T-helper 2 cell (primary cell): ENCODE measurements at places on chromosomes 5 and 9.
A peak's percentile ranks its signal among the peaks of the same experiment; 100 is the strongest.

DNA sequence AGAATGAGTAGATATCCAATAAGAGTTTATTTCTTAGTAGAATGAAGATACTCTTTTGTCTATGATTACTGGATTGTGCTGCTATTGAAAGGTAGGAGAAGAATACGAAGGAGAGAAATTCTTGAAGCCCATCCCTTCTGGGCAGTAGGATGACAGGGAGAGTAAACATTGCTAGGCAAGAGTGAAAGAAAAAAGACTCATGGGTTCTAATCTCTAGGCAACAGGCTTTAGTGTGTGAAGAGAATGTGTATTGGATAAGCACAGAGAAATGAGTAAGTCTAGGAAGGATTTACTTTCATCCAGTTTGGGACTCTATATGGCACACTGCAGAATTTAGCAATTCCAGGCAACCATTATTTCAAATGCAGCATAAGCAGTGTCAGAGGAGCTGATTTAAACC lies 216.0 kb downstream of the GABRG2 start:
- DNase-seq: no peak

- no peak for DNase-seq
These were observed 39.3 kb downstream of the PTCH1 start for GRCh38 chr9:95477441-95477840.

DNA sequence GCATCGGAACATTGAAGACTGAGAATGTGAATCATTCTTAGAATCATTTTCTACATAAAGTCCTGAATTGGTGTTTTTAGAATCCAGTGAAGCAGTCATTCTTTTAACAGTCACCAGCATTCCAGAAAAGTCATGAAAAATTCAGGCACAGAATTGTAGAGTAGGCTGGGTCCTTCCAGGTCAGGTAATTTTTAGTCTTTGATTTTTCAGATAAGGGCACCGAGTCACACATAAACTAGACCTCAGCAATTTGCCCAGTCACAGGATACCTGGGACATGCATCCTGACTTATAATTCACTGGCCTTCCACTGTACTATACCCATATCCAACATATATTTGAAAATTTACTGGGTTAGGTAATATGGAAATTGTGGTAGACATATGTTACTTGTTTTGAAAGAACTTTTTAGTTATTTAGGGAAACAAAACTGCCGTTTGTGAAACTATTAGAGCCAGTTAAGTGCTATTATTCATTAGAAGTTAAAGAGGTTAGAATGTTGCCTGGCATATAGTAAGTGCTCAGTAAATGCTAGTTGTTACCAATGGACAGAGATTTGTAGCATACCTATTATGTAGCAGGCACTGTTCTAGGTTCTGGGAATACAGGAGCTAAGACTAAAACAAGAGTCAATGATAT lies 10.9 kb downstream of the MAN2A1 start:
- no peak for DNase-seq

DNA sequence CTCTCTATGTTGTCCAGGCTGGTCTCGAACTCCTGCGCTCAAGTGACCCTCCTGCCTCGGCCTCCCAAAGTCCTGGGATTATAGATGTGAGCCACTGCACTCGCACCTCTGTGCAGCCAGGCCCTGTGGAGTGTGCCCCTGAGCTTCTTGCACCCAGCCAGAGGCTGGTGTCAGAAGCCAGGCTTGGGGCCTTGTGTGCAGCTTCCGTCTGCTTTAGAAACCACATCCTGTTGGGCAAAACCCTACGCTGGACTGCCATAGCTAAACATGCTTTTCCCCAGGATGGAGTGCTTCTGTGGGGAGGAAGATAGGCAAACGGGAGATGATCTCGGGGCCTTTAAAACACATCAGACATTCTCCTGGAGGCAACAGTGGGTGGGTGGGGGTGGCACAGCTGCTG lies 40.1 kb downstream of the PRRT1B start:
- no peak for DNase-seq

GRCh38 chr5:172630482-172630881 lies 10.6 kb upstream of the NEURL1B start:
- DNase-seq: no peak

- no peak for DNase-seq
These were observed 25.6 kb downstream of the KCNN2 start for GRCh38 chr5:114387433-114387832.

- DNase-seq: no peak
These were observed 64.6 kb upstream of the SHISAL2B start for GRCh38 chr5:64625678-64626077.

DNA sequence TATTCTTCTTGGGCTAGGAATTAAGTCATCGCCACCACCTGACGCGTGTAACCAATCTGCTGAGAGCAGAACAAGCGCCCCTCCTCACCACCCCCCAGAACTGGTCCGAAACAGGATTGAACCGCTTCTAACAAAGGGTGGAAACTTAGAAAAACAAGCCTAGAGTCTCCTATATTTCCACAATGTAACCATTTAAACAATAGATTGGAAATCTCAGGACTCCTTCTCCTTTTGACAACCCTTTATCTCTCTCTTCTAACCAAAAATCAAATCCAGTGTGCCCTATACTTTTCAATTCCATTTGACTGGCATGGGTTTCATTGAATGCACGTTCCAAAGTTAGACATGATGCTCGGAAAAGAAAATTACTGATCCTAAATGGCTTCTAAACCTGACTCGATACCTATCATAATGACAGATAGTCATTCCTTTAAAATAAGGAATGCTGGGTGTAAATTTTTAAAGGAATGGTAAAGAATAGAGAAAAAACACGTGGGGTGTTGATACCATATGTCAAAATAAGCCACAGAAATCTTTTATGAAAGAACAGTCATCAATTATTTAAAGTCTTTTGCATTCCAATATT lies 1.2 kb downstream of the ARRDC3 start:
- peak; percentile 97 for DNase-seq

- DNase-seq: no peak
These were observed 109.8 kb downstream of the SERINC5 start for GRCh38 chr5:80146046-80146445.

GRCh38 chr5:8844206-8844605 lies 701.7 kb downstream of the SEMA5A start:
- DNase-seq: no peak

DNA sequence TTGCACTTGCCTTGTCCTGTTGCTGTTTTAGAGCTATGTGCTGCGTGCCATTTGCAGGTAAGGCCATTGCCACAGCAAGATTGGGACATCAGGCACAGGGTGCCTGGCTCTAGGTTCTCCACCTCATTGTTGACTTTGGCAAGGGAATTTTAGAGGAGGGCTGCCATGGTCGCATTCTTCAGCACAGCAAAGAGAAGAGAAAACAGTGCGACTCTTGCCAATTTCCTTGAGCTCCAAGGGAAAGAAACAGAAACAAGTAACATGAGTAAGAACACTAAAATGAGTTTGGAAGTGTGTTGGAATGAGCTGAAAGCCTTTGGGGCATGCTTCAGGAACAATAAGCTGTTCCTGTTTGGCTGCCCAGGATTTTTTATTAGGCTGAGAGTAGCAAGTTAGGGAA lies 188.1 kb upstream of the IL12B start:
- DNase-seq: no peak

DNA sequence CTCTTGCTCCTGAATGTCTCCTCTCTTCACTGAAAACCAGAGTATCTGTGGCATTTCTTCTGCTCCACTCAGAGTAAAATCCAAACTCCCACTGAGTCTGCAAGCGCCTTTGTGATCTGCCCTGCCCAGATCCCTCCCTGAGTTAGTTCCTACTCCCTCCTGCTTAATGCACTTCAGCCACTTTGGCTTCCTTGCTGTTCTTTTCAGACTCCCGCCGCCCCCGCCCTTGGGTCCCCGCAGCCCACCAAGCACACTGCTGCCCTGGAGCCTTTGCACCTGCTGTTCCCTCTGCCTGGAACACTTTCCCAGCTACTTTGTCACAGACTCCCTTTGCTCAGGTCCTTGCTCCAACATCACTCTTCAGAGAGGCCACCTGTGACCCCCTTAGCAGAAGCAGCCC lies 127.2 kb upstream of the SLC25A48 start:
- DNase-seq: no peak

DNA sequence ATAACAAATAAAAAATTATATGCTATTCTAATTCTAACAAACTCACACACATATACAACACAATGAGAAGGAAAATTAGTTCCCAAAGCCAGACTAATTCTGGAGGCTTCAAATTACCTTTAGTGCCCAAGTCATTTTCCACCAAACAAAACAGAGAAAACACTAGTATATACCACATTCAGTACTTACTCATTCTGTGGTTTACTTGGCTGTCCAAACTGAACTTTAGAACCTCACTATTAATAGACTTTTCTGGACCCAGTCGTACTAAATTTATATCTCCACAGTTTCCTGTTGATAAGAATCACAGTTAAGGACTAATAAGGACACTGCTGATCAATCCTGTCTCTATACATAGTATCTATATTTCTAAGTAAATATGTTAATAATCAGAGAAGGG lies 66.4 kb downstream of the SETX start:
- no peak for DNase-seq

DNA sequence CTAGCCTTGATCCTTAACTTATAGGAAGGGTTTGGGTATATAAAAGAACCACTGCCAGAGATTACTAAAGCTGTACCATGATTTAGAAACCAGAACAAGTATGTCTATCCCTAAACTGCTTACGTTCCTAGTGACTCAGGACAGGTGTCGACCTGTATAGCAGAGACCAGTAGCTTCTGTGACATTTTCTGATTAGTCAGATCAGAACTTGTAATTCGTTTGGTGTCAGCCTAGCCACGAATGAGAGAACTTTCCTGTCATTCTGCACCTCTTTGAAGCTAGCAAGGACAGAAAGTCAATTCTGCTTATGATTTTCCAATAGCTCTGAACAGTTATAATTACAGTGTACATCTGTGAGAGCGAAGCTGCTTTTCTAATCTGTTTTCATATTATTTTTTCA lies 39.5 kb downstream of the PRKACG start:
- no peak for DNase-seq

DNA sequence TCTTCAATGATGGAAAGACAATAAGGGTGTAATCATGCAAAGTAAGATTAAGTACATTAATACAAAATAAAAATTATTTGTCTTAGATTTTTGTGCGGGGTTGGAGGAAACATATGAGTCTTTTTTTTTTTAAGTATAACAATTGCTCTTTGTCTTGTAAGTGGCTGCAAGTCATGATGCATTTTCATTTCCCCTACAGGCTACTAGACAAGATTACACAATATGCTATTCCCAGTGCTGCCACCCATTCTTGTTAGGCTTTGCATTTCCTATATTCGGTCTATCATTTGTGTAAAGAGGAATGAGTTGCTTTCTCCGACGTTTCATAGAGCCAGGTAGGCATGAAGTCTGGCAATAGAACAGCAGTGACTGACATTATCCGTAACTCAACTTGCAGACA lies 294.2 kb upstream of the CYLC2 start:
- DNase-seq: no peak

GRCh38 chr5:92761585-92761984 lies 819.4 kb downstream of the NR2F1-AS1 start:
- DNase-seq: no peak

DNA sequence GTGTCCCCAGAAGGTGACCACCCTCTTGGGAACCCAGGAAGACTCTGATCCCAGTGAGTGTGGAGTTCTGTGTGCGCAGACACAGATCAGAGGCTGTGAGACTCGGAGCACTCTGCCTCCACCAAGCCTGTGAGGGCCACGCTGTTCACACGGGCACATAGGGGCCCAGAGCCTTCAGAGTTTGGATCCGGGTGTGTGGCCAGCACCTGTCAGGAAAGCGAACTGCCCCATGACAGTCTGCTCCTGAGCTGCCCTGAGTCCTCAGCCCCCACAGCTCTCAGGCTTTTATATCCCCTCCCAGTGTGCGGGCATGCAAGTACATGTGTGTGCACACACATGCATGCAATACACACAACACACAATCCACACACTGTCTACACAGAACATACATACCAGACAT lies 161.8 kb upstream of the IRX2 start:
- DNase-seq: no peak

DNA sequence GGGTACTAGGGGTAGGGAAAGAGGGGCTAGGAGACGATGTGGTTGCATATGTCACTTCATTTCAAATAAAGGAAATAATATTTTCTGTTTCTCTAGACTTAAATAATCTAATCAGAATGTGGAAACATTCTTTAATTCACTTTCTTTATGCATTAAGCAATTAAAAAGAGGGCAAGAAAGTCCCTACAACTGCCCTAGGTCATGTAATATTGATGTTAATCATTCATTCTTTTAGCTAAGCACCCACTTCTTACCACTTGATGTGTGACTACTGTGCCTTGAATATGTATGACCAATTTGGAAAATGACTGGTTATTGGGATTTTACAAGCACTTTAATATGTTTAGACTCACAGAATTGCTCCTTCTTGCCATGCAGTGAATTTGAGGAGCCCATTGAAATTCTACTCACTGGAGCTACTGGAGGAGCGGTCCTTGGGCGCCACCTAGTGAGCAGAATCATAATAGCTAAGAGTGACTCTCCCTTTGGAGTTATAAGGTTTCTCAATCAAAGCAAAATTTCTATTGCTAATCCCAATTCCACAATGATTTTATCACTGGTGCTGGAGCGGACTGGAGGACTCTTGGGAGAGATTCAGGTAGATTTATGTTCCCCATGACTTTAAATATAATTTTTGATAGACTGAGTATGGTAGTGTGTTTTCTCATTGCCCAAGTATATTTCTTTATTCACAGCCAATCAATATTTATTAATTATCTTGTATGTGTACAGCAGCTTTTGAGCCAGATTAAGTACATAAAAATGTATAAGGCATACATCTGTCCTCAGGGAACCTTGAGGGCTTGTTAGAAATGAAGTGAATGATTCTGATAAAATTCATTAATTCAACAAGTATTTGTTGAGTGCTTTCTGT lies 225.1 kb downstream of the ADGRV1 start:
- DNase-seq: peak; percentile 46

DNA sequence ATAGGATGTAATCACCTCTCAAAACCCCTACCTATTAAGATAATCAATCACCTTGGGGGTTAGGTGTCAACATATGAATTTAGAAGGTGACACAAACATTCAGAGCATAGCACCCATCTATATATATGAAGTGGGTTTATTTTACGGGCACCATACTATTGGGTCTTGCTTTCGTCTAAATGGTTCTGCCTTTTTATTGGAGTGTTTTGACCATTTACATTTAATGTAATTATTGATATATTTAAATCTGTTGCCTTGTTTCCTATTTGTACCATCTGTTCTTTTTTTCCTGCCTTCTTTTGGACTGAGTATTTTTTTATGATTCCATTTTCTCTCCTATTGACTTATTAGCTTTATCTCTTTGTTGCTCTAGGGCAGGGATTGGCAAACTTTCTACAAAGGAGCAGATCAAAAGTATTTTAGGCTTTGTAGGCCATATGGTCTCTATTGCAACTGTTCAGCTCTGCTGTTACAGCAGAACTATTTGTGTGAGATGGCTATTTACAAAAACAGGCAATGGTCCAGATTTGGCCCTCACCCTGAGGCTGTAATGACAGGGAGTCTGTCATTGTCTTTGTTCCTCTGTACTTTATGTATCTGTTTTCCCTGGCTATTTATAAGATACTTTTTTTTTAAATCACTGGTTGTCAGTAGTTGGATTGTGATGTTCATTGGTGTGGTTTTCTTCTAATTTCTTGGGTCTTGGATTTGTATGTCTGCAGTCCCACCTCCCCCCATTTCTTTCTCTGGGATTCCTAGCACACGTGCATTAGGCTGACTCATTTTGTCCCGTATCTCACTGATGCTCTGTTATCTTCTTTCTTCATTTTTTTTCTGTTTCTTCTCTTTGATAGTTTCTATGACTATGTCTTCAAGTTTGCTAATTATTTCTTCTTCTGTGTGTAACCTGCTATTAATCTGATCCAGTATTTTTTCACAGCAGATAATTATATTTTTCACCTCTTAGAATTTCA lies 127.1 kb downstream of the DAB2IP start:
- no peak for DNase-seq
